ENCODE measurements at places on chromosomes 12 and 14. TPM values are rescaled to one million over a fixed set of nuclear protein-coding genes. Genes with fewer than 3 reads are reported as not detected.

GRCh38 chr12:52876372-52876771 is 27.6 kb upstream of the KRT78 start:
- no peak overlapping the region for H3K27ac ChIP-seq
- no peak for DNase-seq
- H3K4me3 ChIP-seq = no peak overlapping the region
- no peaks in the 10 kb centered on the region for H3K27me3 ChIP-seq
- peaks cover 65% of the 10 kb centered on the region for H3K4me1 ChIP-seq
- H3K36me3 ChIP-seq = no peaks in the 10 kb centered on the region

- no peak overlapping the region for H3K4me3 ChIP-seq
- peaks cover 37% of the 10 kb centered on the region for H3K4me1 ChIP-seq
- no peak for DNase-seq
- no peaks in the 10 kb centered on the region for H3K27me3 ChIP-seq
- H3K27ac ChIP-seq = no peak overlapping the region
Observed at GRCh38 chr12:29582146-29582545, 84.7 kb upstream of the OVCH1 start.

GRCh38 chr14:22646570-22647254 is 2.6 kb upstream of the OR6J1 start:
- DNase-seq = no peak
- no peak overlapping the region for H3K4me3 ChIP-seq
- H3K27ac ChIP-seq = peak overlapping the region; percentile 100
- peaks cover 69% of the 10 kb centered on the region for H3K4me1 ChIP-seq
- no peaks in the 10 kb centered on the region for H3K27me3 ChIP-seq
- no peaks in the 10 kb centered on the region for H3K36me3 ChIP-seq

DNA sequence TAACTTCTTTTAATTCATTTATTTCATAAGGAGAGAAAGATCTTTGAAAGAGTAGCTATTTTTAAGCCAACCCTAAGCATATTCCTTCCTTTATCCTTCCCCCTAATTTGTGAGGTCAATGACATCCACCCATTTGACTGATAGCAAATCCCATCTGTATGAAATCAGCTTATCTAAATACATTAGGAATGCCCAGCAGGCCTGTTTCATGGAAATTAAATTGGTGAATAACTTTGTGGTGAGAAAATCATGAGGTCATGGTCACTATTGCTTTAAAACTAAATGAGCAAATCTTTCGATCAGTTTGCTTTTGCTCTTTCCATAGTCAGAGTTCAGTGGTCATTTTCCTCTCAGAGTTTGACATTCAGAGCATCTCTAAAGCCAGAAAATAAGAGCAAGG is 256.6 kb downstream of the CPNE8 start:
- H3K27me3 ChIP-seq = peaks cover 2% of the 10 kb centered on the region
- no peak overlapping the region for H3K27ac ChIP-seq
- peaks cover under 1% of the 10 kb centered on the region for H3K36me3 ChIP-seq
- no peak for DNase-seq
- H3K4me1 ChIP-seq = no peaks in the 10 kb centered on the region

- no peaks in the 10 kb centered on the region for H3K27me3 ChIP-seq
- H3K36me3 ChIP-seq = peaks cover 6% of the 10 kb centered on the region
- DNase-seq = no peak
- H3K4me1 ChIP-seq = peaks cover 38% of the 10 kb centered on the region
- H3K4me3 ChIP-seq = no peak overlapping the region
- H3K27ac ChIP-seq = peak overlapping the region; percentile 12
Observed at GRCh38 chr12:130825771-130826150, 13.3 kb downstream of the STX2 start.

GRCh38 chr14:78823035-78823434 is 652.9 kb downstream of the NRXN3 start:
- H3K4me3 ChIP-seq = no peak overlapping the region
- no peak overlapping the region for H3K27ac ChIP-seq
- H3K27me3 ChIP-seq = peaks cover 6% of the 10 kb centered on the region
- H3K36me3 ChIP-seq = no peaks in the 10 kb centered on the region
- H3K4me1 ChIP-seq = no peaks in the 10 kb centered on the region

- peaks cover 1% of the 10 kb centered on the region for H3K36me3 ChIP-seq
- H3K27ac ChIP-seq = peak overlapping the region; percentile 73
- H3K4me3 ChIP-seq = no peak overlapping the region
- no peak for DNase-seq
- H3K4me1 ChIP-seq = peaks cover 82% of the 10 kb centered on the region
- no peaks in the 10 kb centered on the region for H3K27me3 ChIP-seq
Observed at GRCh38 chr12:70251226-70251625, 8.0 kb downstream of the CNOT2 start.

DNA sequence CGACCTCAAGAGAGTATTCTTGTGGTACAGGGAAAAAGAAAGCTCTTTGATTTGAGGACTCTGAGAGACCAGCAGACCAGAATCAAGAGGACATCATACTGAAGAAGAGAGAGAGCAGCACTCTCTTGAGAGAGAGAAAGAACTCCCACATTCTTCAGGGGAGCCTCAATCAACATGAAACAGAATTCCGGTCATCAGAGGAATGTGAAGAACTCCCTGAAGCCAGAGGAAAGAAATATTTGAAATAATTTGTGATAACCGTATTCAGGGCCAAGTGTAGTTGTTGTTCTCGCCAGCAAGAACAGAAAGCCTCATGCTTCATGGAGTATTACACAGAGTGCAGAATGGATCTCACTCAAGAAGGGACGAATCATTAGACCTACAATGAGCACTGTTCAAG is 363.8 kb upstream of the TMEM132C start:
- peak overlapping the region; percentile 89 for H3K27ac ChIP-seq
- peaks cover 44% of the 10 kb centered on the region for H3K4me1 ChIP-seq
- no peak for DNase-seq
- H3K4me3 ChIP-seq = peak overlapping the region; percentile 21

- no peaks in the 10 kb centered on the region for H3K36me3 ChIP-seq
- no peaks in the 10 kb centered on the region for H3K27me3 ChIP-seq
- H3K4me1 ChIP-seq = peaks cover 12% of the 10 kb centered on the region
- H3K4me3 ChIP-seq = no peak overlapping the region
- H3K27ac ChIP-seq = no peak overlapping the region
- no peak for DNase-seq
Observed at GRCh38 chr14:31212893-31213292, 5.3 kb upstream of the HECTD1 start.

DNA sequence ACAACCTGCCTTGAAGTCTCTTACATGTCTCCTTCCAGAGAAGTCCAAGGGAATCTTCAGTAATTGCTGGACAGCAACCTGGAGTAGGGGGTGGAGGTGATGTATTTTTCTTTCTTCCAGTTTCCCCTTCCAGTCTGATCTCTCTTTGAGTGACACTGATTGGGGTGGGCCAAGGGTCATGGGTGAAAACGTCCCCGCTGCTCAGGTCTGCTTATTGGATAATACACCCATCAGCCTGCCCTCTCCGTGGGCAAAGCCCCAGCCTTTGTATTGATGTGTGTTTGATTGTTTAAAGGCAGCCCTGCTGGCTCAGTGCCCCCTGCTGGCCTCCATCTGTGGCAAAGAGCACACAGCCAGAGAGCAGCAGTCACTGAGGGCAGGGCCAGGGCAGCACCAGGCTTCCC is 35.7 kb upstream of the ATP2A2 start:
- peaks cover 8% of the 10 kb centered on the region for H3K36me3 ChIP-seq
- H3K27me3 ChIP-seq = no peaks in the 10 kb centered on the region
- peaks cover 42% of the 10 kb centered on the region for H3K4me1 ChIP-seq
- H3K27ac ChIP-seq = no peak overlapping the region

GRCh38 chr12:68106160-68106559 is 53.4 kb downstream of the IFNG start:
- H3K27ac ChIP-seq = no peak overlapping the region
- H3K4me3 ChIP-seq = no peak overlapping the region
- H3K36me3 ChIP-seq = no peaks in the 10 kb centered on the region

DNA sequence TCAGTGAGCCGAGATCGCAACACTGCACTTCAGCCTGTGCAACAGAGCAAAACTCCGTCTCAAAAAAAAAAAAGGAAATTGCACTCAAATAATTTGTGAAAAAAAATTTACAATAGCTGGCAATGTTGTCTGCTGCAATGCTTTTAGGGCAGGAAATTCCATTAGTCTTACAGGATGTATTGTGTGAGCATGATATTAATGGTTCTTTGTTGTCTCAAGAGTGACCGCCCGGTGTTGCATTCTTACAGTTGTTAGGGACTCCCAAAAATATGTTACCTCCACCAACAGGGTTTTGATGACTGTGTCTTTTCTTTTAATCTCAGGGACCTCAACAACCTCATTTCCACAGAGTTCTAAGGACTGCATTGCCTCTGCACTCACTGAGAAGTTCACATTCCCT is 44.8 kb downstream of the PZP start:
- no peak overlapping the region for H3K4me3 ChIP-seq
- H3K27ac ChIP-seq = no peak overlapping the region
- H3K27me3 ChIP-seq = peaks cover 4% of the 10 kb centered on the region

DNA sequence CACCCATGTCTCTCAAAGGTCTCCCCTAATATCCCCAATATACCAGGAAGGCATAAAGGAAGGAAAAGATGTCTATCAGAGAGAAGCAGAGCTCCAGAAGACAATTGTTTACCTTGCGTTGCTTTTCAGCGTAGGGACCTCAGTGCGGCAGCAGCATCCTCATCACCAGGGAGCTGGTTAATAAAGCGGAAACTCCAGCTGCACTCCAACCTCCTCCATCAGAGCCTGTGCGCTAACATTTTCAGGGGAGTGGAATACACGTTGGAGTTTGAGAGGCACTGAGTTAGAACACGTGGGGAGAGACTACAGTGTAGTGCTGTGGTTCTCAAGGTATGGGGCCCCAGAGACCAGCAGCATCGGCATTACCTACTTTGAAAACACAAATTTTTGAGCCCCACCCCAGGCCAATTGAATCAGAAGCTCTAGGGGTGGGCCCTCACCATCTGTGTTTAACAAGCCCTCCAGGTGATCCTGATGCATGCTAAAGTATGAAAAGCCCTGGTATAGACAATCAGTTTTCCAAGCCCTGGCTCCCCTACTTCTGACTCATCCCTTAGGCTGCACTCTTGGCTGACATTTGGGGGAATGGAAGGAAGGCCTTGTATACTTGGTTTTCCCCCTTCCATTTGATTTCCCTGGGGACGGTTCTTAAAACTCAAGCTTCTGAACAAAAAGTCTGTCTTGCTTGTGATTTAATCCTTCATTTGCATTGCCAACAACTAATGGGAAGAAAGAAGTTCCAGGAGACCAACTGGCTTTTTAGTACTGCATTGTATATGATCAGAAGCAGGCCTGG is 419.0 kb upstream of the CCDC196 start:
- no peak overlapping the region for H3K27ac ChIP-seq
- no peaks in the 10 kb centered on the region for H3K36me3 ChIP-seq
- no peak overlapping the region for H3K4me3 ChIP-seq
- DNase-seq = no peak
- peaks cover 8% of the 10 kb centered on the region for H3K27me3 ChIP-seq

DNA sequence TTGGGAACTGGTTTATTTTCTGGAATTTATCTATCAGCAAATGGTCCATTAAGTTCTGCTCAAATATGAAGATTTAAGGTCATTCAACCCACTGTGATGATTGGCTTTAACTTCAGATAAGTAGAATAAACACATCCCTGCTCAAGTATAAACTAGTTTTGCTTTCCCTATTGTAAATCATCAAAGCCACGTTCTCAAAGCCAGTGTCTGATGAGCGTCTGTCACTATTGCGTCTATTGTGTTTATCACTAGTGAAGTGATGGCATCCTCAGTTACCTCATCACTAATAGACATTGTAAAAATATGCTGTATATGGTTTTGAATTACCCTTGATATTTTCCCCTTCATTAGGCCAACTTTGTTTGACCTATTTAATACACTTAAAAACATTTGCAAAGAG is 351.3 kb downstream of the BCAT1 start:
- no peak overlapping the region for H3K4me3 ChIP-seq
- DNase-seq = no peak
- no peaks in the 10 kb centered on the region for H3K36me3 ChIP-seq

DNA sequence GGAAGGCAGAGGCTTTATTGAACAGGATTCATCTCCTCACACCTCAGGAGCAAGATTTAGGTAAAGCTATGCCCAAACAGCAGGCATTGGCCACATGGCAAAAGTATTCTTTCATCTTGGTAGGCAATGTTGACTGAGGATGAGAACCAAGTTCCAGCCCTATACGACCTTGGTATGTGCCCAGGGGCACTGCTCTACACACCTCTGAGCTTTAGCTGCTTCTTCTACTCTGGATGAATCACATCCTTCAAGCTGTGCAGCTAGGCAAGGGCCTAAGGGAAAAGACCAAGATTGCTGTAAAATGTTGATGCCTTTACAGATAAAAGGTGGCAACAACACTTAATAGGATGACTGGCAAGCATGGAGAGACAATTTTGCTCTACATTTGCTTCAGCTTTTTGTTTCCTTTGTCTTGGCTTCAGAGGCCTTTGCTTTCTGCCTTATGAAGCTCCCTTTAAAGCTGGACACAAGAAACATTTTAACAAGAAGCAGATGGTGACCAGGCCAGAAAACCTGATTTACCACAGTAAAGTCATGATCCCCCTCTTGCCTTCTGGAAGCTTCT is 183.3 kb upstream of the KITLG start:
- peaks cover 5% of the 10 kb centered on the region for H3K4me1 ChIP-seq
- no peaks in the 10 kb centered on the region for H3K36me3 ChIP-seq
- no peak overlapping the region for H3K27ac ChIP-seq
- H3K4me3 ChIP-seq = no peak overlapping the region
- no peak for DNase-seq

DNA sequence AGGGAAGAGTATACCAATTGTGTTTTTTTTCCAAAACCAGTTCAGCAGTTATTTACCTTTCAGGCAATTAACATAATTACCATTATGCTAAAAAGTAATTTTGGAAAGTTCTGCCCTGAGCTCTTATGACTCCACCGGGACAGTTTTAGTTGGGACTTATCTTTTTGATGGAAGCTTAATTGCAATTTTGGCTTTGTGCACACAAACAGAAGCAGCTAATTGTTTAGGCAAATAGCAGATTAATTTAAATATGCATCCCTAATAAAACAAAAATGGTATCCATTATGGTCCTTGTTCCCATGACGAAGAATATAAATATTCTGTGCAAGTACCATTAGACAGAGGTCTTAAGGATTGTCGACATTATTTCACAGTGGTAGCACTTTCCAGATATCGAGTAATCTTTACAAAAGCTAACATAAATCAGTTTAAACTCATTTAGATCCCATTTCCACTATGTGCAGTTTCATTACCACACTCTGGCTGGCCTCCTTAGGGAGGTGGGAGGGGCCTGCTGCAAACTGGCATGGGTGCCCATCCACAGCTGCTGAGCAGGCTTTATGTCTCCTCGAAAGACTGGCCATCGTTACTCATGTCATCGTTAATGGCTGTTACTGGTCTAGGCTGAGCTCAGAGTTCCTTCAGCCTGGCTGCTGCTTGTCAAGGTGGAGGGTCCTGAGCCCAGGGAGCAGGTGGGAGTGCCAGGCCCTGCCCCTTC is 68.2 kb downstream of the FBXW8 start:
- H3K27ac ChIP-seq = no peak overlapping the region
- no peak for DNase-seq
- peaks cover 4% of the 10 kb centered on the region for H3K36me3 ChIP-seq
- H3K4me1 ChIP-seq = peaks cover 62% of the 10 kb centered on the region

- H3K4me1 ChIP-seq = peaks cover 21% of the 10 kb centered on the region
- no peak for DNase-seq
- no peaks in the 10 kb centered on the region for H3K27me3 ChIP-seq
- peaks cover 23% of the 10 kb centered on the region for H3K36me3 ChIP-seq
Observed at GRCh38 chr12:57105011-57105753, 6.0 kb downstream of the STAT6 start.

BRF1 gene
- 31.0 TPM for total RNA-seq

P2RX2 gene
- not detected for total RNA-seq

IKBIP gene
- total RNA-seq = 66.8 TPM

B3GNT4 gene
- total RNA-seq = 1.0 TPM

TTC5 gene
- 16.3 TPM for total RNA-seq

BICDL1 gene
- total RNA-seq = 0.26 TPM

NCAPD2 gene
- total RNA-seq = 25.0 TPM

RNASE7 gene
- total RNA-seq = not detected

LIN7A gene
- total RNA-seq = 0.92 TPM

TAS2R50 gene
- total RNA-seq = 1.8 TPM

ETFBKMT gene
- 4.8 TPM for total RNA-seq
